ENCODE measurements at places on chromosomes 2 and 18.

- no peak for DNase-seq
These were observed 770.8 kb downstream of the DSC3 start for GRCh38 chr18:30271716-30272115.

GRCh38 chr18:13261661-13262357 lies 43.2 kb downstream of the LDLRAD4 start:
- peak; percentile 48 for DNase-seq

GRCh38 chr2:207107551-207107950 lies 58.2 kb downstream of the KLF7 start:
- no peak for DNase-seq

- no peak for DNase-seq
These were observed 40.9 kb upstream of the TRIM43B start for GRCh38 chr2:95525294-95526035.

GRCh38 chr2:45567974-45568789 lies 42.9 kb downstream of the SRBD1 start:
- peak; percentile 91 for DNase-seq

Data from suppressor macrophage treated with lipopolysaccharide for 4 hours (primary cell).